ENCODE measurements at places on chromosomes 6 and 20.

GRCh38 chr6:13735031-13735430 lies 23.4 kb upstream of the RANBP9 start:
- no peak for DNase-seq

- DNase-seq: no peak
Measured at GRCh38 chr6:160022793-160023192, 53.9 kb downstream of the IGF2R start.

DNA sequence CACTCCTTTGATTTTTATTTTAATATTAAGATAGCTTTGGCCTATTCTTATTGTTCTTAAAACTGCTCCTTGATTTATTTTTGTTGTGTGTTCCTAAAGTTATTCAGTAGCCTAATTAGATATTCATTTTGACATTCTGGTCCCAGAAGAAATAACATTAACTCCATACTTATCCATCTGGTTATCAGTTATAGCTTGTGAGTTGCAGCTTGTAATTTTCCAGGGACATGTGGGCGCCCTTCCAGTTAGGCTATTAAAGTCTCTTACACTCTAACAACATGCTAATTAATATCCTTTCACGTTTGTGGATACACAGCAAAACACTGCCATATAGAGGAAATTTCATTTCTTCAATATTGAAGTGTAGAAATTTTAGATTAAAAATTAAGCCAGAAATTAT lies 987.5 kb downstream of the HACE1 start:
- DNase-seq: no peak

DNA sequence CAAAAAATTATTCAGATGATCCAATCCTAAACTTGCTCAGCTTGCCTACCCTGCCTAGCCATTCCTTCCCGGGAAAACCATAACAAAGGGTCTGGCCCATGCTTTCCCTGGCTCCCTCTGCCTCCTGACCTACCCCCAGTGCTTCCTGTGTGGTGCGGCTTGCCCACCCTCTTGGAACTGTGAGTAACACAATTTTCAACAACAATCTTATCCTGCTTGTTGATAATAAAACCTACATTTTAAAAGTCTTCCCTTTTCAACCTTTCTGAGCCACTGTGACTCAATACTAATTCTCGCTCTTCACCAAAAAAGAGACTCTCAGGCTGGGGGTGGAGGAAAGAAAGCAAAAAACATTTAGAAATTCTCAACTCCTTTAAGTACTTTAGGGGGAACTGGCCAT lies 18.0 kb downstream of the EXOC2 start:
- no peak for DNase-seq

DNA sequence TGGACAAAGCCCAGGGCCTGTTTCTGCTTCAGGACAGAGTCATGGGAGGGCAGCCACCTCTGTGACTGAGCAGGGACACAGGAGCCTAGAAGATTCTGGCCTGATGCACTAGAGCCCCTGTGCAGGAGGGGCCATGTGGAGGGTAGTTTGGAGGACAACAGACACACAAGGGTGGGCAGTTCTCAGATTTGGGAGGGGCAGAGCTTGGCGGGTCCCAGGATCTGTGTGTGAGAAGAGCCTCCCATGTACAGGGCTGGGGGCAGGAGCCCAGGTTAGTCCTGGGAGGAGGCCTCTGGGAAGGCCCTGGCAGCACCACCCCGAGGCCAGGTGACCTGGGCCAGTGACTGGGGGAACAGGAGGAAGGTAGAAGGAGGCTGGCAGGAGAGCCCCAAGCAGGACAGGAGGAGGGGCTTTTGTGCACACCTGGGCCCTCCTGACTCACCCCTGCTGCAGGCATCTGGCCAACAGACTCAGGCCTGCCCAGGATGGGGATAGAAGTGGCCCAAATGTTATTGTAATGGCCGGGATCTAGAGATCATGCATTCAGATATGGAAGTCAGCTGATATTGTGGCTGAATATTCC lies 1.4 kb upstream of the ULBP3 start:
- DNase-seq: no peak
